ENCODE measurements at places on chromosomes 7 and 10.
A peak's percentile ranks its signal among the peaks of the same experiment; 100 is the strongest.

GRCh38 chr7:108028111-108028510 is 25.1 kb upstream of the LAMB1 start:
- DNase-seq, result no peak

DNA sequence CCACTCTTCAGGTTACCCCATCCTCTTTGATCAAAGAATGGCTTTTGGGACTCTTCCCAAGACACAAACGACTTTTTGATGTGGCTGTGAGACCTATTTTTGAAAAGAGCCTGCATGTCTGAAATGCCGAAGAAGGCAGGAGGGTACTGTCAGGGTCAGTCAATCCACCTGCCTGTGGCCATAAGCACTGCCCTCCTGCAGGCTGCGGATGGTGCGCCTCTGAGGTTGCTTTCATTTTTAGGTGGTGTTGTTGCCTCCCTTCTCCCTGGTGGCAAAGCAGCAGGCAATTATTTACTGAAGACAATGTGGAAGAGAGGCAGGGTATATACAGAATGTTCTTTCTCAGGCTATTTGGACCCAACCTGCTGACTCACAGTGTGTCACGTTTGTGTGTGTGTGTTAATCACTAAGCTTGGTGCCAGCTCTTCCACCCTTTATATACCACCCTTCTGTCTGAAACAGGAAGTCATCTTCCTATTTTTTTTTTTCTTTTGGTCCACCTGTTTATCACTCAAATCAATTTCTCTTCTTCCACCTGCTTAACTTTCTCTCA is 1421.2 kb upstream of the CELF2 start:
- DNase-seq, result no peak

DNA sequence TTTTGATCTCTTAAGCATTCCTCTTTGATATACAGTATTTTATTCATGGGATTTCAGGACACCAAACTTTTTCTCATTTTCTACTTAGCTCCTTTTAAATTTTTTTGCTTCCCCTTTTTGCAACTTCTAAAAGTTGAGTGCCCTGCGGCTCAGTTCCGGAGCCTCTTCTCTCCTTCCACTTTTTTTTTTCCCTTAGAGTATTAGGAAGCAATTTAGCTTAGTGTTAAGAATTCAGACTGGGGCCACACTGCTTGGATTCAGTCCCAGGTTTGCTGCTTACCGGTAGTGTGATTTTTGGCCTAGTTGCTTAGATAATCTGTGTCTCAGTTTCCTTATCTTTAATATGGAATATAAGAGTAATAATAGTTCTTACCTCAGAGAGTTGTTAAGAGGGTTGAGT is 3.4 kb downstream of the STAM start:
- DNase-seq, result no peak

DNA sequence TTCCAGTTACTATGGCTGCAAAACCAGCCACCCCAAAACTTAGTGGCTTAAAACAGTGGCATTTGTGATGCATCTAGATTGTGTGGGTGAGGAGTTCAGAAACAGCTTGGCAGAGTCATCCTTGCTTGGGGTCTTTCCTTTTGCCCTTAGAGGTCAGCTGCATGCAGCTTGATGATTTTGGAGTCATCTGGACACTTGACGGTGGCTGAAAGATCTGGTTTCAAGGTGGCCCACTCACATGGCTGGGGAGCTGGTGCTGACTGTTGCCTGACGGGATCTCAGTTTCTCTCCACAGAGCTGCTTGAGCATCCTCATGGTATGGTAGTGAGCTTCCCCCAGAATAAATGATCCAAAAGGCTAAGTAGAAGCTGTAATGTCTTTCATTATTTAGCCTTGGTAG is 191.3 kb upstream of the GALNT17 start:
- DNase-seq, result no peak

- no peak for DNase-seq
Observed at GRCh38 chr10:106312087-106312486, 852.4 kb downstream of the SORCS1 start.

GRCh38 chr7:131797841-131798240 is 241.4 kb upstream of the PODXL start:
- DNase-seq, result no peak

GRCh38 chr7:46663025-46663424 is 742.0 kb upstream of the IGFBP3 start:
- DNase-seq, result no peak

- no peak for DNase-seq
Observed at GRCh38 chr10:132469197-132469884, 68.2 kb upstream of the INPP5A start.

GRCh38 chr7:2641406-2642393 is 9.9 kb downstream of the TTYH3 start:
- no peak for DNase-seq

GRCh38 chr7:295155-296154 is 5.5 kb downstream of the FOXL3 start:
- peak; percentile 45 for DNase-seq

DNA sequence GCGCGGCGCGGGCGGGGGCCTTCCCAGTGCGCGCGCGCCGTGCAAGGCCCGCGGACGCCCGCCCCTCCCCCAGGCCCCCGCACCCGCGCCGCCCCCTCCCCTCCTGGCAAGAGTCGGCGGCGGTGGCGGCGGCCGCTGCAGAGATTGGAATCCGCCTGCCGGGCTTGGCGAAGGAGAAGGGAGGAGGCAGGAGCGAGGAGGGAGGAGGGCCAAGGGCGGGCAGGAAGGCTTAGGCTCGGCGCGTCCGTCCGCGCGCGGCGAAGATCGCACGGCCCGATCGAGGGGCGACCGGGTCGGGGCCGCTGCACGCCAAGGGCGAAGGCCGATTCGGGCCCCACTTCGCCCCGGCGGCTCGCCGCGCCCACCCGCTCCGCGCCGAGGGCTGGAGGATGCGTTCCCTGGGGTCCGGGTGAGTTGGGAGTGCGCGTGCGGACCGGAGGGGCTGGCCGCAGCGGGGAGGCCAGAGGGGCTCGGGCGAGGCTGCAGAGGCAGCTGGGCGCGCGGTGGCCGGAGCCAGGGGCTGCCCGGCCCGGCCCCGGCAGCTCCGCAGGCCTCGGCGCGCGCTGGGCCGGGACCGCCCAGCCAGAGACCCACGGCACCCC is at the start of gene BMPR1A:
BMPR1A (plus strand) TSS at position 109 of the 602 bp plus-strand sequence. CDS start 119,400 bp downstream, outside the sequence.
- no peak for DNase-seq

GRCh38 chr10:27527666-27528295 is 23.7 kb downstream of the RAB18 start:
- DNase-seq, result no peak

DNA sequence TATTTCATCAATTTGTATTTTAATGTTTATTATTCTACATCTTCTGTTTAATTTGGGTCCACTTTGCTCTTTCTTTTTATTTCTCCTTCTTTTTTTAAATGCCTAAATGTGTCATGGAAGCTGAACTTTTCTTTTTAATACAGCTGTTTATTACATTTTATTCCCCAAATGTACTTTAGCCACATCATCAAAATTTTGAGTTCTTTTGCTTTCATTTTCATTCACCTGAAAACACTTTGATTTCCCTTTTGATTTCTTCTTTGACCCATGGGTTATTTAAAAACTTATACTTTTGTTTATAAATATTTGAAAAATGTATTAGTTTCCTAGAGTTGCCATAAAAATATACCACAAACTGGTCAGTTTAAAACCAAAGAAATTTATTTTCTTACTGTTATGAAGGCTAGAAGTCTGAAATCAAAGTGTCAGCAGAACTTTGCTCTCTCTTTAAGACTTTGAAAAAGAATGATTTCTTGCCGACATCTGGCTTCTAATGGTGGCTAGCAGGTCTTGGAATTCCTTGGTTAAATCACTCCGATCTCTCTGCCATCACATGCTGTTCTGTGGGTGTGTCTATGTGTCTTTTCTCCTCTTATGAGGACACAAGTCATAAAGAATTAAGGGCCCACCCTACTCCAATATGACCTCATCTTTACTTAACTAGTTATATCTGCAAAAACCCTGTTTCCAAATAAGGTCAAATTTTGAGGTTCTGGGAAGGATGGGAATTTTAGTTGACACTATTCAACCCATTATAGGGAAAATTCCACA is 225.5 kb downstream of the ANKRD7 start:
- DNase-seq, result no peak

- DNase-seq, result no peak
Observed at GRCh38 chr7:50274361-50274760, 30.2 kb upstream of the IKZF1 start.

DNA sequence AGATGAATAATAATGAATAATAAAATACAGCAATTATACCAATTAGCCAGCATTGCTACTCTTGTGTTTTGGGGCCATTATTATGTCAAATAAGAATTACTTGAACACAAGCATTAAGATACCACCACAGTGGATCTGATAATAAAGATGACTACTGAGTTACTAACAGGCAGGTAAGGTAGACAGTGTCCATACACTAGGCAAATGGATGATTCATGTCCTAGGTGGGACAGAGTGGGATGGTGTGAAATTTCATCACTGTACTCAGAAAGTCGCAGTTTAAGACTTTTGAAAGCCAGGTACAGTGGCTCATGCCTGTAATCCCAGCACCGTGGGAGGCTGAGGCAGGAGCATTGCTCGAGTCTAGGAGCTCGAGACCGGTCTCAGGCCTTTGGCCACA is 8.7 kb upstream of the UNC5B start:
- DNase-seq, result peak; percentile 19

- DNase-seq, result no peak
Observed at GRCh38 chr10:34596351-34596750, 218.7 kb downstream of the PARD3 start.

- no peak for DNase-seq
Observed at GRCh38 chr7:152076324-152076821, 50.9 kb downstream of the GALNT11 start.

GRCh38 chr10:82908751-82909150 is 1033.8 kb downstream of the NRG3 start:
- DNase-seq, result no peak

- DNase-seq, result no peak
Observed at GRCh38 chr10:68253346-68253745, 21.4 kb upstream of the ATOH7 start.

- no peak for DNase-seq
Observed at GRCh38 chr10:89522463-89522862, 12.9 kb downstream of the SLC16A12 start.

- no peak for DNase-seq
Observed at GRCh38 chr7:65809259-65809981, 63.5 kb upstream of the VKORC1L1 start.

DNA sequence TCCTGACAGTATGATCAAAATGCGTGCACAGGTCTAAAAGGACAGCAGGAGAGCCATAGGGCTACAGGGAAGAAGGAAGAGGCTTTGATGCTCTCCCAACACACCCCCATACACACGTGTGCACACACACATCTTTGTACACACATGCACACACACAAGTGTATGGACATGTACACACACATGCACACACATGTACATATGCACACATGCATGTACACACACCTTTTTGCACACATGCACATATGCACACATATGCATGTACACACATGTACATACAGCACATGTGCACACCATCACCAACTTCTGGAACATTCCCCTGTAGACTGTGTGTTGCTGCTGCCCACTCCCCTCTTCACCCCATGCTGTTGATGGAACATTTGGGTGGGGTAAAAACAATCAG is 255.6 kb upstream of the CTBP2 start:
- no peak for DNase-seq

- no peak for DNase-seq
Observed at GRCh38 chr7:32888505-32888904, 3.1 kb downstream of the KBTBD2 start.

GRCh38 chr10:59366290-59366689 is 3.9 kb upstream of the FAM13C start:
- DNase-seq, result no peak

DNA sequence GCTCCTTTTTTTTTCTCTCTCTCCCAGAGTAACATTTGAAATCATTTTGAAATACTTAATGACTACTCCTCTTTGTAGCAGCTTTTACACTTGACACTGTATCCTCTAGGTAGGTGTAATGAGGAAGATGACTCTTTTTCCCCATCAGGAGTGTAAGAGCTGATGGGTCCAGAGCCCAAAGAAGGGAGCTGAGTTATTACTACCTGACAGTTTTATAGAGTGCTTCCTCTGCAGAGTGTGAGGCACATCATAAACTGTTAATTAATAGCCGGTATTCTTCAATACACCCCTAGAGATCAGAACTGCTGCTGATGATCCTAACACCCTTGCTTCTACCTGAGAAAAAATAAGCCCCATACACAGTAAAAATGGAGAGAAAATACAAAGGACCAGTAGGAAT is 279.8 kb upstream of the SEMA3A start:
- DNase-seq, result no peak

- no peak for DNase-seq
Observed at GRCh38 chr10:69692891-69693290, 62.8 kb downstream of the FAM241B start.

- DNase-seq, result no peak
Observed at GRCh38 chr10:49165821-49166483, 22.2 kb downstream of the TMEM273 start.
